ENCODE measurements at places on chromosomes 2 and 18.

DNA sequence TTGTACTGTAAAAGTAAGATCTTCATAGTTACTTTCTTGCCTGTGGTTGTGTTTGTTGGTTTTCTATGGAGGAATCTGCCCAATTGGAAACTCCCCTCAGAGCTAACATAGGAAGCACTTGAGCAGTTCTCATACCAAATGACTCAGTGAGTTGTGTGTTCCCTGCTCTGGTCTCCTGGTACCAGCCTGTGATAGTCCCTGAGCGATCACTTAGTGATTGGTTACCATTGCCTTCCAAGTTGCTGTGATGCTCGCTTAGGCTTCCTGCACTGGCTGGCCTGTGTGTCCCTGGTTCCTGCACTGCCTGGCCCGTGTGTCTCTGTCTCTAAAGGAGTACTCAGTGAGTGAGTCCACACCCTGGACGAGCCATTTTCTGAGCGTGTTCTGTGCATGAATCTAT, 133.0 kb downstream of the MAP4K4 start:
- DNase-seq = peak; percentile 35

DNA sequence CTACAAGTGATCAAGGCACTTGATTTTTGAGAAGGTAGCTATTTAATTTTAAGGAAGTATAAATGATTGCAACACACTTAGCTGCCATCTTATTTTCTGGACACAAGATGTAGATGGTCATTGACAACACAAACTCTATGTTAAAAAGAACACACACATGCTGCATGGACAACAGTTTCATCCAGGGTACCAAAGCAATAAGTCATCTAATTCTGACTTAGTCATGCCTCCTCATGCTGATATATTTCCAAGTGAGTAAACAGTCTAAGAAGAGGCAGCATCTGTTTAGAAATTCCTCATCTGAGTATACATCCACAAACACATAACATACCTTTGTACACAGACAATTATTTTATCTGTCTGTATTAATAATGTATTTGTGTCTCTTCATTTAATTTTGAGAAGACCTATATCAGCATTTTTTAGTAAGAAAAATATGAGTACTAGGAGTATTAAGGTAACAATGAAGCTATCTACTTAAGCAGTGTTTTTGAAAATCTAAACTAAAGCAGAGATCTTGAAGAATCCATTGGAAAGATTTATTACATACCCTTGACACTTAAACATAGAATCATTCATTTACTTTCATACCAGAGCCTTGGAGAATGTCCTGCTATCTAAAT, 84.9 kb downstream of the SCN1A start:
- DNase-seq = no peak

DNA sequence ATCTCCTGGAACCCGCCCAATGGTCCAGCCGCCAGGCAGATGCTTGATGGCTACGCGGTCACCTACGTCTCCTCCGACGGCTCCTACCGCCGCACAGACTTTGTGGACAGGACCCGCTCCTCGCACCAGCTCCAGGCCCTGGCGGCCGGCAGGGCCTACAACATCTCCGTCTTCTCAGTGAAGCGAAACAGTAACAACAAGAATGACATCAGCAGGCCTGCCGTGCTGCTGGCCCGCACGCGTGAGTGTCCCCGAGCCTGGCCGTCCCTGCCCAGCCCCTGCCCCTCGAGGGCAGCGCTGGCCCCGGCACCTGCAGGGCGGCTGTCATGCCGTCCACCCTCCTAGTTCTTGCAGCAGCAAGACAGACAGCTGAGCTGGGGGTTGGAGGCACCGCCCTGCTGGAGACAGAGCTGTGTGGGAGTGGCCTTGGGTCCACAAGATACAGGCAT, 36.7 kb downstream of the MTERF4 start:
- no peak for DNase-seq

- peak; percentile 42 for DNase-seq
Observed at GRCh38 chr2:195498176-195498575, 158.8 kb upstream of the SLC39A10 start.

DNA sequence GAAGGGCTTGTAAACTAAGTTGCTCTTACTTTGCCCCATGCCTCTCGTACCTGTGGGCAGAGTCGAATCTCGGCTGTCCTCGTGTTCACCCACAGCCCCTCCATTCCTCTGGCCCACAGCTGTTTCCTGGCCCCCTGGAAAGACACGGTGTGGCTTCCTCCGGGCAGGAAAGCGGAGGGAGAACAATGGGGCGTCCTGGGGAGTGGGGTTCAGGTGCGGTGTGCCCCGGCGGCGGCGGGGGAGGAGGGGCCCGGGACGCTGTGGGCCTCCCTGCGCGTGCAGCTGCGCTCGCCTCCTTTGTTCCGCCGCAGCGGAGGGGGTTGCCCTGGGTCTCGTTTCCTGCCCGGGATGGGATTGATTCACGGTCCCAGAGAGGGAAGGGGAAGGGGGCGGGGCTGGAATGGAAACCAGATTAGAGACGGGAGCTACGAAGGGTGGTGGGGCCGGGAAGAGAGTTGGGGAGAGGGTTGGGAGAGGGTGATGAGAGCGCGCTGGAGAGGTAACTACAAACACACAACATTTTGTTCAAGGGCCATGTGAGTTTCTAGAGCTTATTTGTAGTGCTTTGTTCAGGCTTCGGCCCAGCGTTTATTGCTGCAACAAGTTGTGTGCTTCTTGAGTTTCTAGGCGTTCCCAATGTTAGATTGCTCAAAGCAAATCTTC, 796 bp downstream of the MYO1B start:
- peak; percentile 50 for DNase-seq

DNA sequence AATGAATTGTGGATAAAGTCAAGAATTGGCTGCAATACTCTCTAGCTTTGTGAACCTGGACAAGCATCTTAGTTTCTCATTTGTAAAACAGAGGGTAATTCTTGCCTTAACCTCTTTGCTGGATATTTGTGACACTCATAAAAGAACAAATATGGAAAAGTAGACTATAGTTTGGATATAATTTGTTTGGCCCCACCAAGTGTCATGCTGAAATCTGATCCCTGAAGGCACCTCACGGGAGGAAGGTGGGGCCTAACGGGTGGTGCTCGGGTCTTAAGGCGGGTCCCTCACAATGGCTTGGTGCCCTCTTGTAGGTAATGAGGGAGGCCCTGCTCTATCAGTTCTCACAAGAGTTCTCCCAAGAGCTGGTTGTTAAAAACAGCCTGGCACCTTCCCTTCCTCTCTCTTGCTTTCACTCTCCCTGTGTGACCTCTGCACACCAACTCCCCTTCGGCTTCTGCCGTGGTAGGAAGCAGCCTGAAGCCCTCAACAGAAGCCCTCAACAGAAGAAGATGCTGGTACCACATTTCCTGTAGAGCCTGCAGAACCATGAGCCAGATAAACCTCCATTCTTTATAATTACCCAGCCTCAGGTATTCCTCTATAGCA, 37.4 kb downstream of the ARL4C start:
- peak; percentile 23 for DNase-seq

- DNase-seq = no peak
Observed at GRCh38 chr2:107025869-107026380, 140.0 kb upstream of the ST6GAL2 start.

GRCh38 chr2:85611217-85611704, 605 bp downstream of the C2orf68 start:
- DNase-seq = no peak

GRCh38 chr2:172089005-172089504, 3.7 kb downstream of the DLX1 start:
- DNase-seq = no peak

DNA sequence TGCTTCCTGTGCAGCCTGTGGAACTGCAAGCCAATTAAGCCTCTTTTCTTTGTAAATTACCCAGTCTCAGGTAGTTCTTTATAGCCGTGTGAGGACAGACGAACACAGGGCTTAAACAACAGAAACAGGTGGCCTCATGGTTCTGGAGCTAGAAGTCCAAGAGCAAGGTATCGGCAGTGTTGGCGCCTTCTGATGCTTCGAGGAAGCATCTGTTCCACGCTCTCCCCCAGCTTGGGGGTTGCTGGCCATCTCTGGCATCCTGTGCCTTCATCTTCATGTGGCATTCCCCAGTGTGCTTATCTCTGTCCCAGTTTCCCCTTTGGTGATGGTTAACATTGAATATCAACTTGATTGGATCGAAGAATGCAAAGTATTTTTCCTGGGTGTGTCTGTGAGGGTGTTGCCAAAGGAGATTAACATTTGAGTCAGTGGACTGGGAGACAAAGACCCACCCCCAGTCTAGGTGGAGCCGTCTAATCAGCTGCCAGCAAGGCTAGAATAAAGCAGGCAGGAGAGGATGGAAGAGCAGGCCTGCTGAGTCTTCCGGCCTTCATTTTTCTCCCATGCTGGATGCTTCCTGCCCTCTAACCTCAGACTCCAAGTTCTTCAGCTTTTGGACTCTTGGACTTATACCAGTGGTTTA, 287.6 kb downstream of the PHLPP1 start:
- no peak for DNase-seq

- DNase-seq = no peak
Observed at GRCh38 chr2:222242532-222242931, 56.3 kb downstream of the PAX3 start.

GRCh38 chr2:222709191-222709891, 37.9 kb downstream of the MOGAT1 start:
- no peak for DNase-seq

GRCh38 chr18:67151366-67151765, 365.2 kb downstream of the DSEL start:
- no peak for DNase-seq

- DNase-seq = peak; percentile 14
Observed at GRCh38 chr2:192195548-192196418, 1.1 kb upstream of the TMEFF2 start.

GRCh38 chr2:126704434-126705160, 48.6 kb downstream of the GYPC start:
- DNase-seq = no peak

GRCh38 chr18:23844991-23845680, 155.9 kb downstream of the LAMA3 start:
- no peak for DNase-seq

- peak; percentile 25 for DNase-seq
Observed at GRCh38 chr18:62741118-62741566, 25.8 kb downstream of the PHLPP1 start.

DNA sequence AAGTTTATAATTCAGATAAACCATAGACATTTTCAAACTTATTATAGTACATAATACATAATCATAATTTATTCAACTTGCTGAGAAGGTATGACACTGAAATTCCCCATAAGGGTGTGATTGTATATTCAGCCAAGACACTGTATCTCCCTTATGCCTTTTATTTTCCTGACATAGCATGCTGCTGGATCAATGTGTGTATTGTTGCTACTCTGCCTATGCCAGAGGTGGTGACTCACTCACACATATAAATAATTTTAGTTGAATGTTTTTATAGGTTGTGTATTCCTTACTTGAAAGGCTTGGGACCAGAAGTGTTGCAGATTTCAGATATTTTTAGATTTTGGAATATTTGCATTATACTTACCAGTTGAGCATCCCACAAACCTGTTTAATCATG, 86.8 kb downstream of the VRK2 start:
- DNase-seq = no peak

DNA sequence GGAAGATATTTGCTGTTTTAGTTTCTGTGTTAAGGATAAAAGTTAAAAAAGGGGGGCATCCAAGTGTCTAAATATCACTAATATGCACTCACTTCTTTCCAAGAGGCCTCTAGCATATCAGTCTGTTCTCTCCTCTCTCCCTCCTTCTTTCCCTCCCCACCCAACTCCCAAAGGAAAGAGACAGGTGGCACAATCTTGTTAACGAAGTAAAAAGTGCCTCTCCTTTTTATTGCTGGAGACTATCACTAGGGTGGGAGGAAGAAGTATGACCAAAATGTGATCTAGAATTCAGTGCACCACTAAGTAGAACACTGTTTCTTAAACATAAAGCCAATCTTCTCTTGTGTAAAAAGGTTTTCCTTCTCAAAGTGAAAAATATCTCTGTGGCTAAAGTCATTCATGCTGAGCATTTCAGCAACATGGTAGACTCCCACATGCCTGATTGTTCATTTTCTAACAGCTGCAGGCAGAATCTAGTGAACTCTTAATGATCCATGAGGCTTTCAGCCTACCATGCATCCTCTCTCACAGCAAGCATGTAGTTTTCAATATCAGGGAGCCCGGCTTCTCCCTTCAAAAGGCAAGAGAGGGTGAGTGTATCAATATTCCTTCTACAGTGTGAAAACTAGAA, 39.5 kb downstream of the RNU4ATAC start:
- DNase-seq = no peak

DNA sequence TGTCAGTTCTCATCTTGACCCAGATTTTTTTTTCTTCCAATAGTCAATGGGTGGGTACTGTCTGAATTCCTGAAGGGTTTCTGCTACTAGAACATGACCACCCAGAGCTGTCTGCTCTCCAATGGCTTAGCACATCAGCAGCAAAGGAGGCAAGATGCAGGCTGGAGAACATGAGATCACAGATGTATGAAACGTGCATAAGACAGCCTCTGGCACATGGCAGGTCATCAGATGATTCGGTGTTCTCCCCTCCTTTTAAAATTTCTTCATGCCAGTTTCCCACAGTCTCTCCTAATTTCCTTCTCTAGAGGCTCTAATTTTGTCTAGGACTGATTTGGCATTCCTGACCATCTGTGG, 359.3 kb upstream of the TNP1 start:
- no peak for DNase-seq

DNA sequence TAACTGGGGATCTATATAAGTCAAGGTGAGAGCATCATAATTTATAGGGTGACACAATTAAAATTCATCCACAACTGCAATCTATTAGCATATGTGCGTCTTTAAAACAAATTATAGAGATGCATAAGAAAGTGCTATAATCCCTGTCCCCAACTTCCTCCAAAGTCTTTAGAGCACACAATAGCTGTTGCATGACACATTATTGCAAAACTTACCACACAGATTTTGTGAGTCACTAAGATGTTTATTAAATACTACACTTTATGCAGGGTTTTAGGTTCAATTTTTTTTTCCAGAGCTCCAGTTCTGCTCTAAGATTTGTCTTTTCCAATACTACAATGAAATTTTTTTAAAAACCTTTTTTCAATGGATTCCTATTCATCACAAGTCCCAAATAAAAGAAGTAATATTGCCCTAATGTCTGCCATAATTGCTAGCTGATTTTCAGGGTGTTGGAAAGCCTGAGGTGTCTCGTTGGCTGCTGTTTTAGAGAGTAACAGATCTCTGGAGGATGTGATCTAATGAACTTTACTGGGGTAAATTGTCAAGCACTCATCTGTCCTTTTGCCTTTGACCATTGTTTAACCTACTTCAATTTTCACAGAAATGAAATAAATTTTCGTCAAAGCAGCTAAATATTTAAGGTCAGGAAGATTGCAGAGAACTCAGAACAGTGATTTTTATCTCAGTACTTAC, 250.5 kb upstream of the NETO1 start:
- DNase-seq = no peak

- no peak for DNase-seq
Observed at GRCh38 chr2:215553946-215554345, 118.1 kb upstream of the FN1 start.

- DNase-seq = no peak
Observed at GRCh38 chr18:24593886-24594285, 133.4 kb downstream of the HRH4 start.

- no peak for DNase-seq
Observed at GRCh38 chr18:21575656-21576055, 24.8 kb downstream of the ESCO1 start.

Data from activated T-cell treated with anti-CD3 and anti-CD28 coated beads, Interleukin-2, amount 50 U/mL, for 72 hours (primary cell).